Right ventricle myocardium inferior (tissue), 1 donor: ENCODE measurements at places on chromosomes 16 and 17.
A peak's percentile ranks its signal among the peaks of the same experiment; 100 is the strongest.

- DNase-seq: peak; percentile 65
These were observed 901 bp downstream of the CDYL2 start for GRCh38 chr16:80803339-80804055.

- no peak for DNase-seq
These were observed 36.4 kb upstream of the CDH15 start for GRCh38 chr16:89135166-89135565.

GRCh38 chr17:80414508-80414802 is 512 bp upstream of the ENDOV start:
- no peak for DNase-seq

- DNase-seq: no peak
These were observed 59.0 kb downstream of the PHKB start for GRCh38 chr16:47519996-47520679.

DNA sequence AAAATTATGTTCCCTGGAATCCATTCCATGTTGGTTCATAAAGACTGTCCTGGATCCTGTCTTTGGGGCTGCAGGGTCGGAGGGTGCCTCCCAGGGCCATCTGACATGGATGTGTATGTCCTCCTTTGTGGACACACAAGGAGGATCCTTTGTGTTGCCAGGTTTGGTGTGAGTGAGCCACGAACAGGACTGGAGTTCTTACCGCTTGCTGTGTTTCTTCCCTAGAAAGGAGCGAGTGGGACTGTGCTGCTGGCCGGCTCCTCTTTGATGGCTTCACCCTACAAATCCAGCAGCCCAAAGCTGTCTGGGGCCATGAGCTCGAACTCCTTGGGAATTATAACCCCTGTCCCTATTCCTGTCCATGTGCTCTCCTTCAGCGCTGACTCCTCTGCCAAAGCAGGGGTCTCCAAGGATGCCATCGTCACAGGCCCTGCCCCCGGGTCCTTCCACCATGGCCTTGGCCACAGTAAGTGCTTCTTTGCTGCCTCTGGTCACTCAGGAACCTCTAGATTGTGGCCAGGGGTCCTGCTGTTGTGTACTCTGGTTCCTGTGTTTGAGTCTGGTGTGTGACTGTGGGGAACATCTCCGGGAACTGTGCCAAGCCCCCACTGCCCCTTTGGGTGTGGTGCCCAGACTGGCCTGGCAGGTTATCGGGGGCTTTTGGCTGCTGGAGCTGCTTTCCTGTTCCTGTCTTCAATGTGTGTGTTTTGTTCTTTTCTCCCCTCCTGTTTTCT is 29.5 kb downstream of the UBN1 start:
- DNase-seq: no peak

DNA sequence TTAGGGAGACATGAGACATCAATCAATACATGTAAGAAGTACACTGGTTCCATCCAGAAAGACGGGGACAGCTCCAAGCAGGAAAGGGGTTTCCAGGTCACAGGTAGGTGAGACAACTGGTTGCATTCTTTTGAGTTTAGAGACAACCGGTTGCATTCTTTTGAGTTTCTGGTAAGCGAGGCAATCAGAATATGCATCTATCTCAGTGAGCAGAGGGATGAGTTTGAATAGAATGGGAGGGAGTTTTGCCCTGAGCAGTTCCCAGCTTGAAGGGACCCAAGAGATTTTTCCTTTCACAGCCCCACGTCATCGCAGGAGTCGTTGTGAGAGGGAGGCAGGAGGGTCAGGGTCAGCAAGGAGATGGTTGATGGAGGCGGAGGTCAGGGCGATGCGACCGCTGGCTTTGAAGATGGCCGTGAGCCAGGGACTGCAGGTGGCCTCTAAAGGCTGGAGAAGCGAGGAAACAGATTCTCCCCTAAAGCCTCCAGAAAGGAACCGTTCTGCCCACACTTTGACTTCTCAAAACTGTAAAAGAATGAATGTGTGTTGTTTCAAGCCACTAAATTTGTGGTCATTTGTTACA is 36.5 kb downstream of the IRF8 start:
- no peak for DNase-seq

DNA sequence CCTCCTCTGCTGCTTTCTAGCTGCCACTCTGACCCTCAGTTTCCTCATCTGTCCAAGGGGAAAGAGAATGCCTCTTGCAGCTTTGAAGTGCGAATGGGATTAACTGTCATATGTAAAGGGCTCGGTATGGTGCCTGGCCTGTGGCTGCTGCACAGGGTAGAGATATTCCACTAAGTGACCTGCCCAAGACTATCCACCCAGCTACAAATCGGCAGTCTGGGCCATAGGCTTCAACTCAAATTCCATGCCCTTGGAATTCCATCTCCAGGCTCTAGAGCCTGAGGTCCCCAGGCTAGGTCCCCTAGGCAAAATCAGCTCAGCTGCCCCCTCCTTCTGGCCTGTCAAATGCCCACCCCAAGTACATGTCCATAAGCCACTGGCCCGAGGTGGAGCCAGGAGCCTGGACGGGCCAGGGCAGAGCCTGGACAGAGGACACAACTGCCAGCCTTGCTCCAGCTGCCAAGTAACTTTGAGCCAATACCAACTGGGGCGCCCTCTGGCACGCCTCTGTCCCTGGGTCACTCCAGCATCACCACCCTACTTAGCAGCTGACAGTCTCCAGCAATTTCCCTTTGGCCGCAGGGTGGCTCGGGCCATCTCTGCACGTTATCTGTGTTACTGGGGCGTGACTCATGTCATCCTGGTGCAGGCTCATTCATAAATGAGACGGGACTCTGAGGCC is 57.2 kb downstream of the SDK2 start:
- DNase-seq: peak; percentile 64

DNA sequence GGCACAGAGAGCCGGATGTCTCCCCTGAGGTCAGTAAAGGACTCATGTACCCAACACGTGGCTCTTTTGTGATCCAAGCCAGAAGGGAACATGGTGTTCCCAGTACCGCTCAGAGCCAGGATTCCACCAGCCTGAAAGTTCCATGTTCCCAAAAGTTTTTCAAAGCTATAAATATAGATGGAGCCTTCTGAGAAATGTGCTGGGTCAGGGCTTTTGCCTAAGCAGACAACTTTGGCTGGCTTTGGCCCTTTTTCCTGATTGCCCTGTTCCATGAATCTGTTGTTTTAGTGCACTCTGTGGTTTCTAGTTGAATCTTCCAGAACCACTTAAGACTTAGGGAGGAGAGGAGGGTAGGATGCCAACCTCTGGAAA is 128.5 kb upstream of the HS3ST2 start:
- DNase-seq: no peak

- no peak for DNase-seq
These were observed 10.1 kb downstream of the NUDT7 start for GRCh38 chr16:77732241-77732946.

- peak; percentile 39 for DNase-seq
These were observed 363.3 kb downstream of the SEC14L1 start for GRCh38 chr17:77503916-77504651.

GRCh38 chr17:78484271-78485246 is 92.6 kb downstream of the DNAH17 start:
- no peak for DNase-seq

DNA sequence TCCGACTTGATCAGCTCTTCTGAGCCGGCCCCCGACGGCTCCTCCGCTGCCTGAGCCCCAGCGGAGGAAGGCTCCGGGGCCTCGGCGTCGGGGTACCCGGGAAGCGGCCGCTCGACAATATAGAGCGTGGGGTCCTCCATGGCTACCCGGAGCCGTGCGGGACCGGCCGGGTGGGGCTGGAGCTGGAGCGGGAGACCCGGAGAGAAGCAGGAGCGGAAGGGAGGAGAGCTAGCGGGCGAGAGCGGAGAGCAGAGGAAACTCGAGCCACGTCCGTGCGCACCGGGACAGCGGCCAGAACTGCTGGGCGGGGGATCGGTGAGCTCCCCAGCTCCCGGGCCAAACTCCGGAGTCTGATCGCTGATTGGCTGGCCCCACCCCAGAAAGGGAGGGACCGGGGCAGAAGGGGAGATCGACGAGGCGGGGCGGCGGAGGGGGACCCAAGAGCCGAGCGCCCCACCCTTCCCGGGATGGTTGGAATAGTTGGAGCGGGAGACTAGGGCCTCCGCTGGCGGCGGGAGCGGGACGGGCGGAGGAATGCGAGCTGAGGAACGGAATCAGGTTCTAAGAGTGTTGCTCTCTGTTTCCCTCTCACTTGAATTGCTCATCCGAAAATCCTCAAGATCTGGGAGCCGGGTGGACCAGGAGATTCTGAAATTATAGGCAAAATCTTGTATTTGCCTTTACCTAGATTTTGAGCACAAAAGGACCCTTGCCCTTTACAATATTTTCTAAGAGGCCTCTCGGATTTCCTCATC is at the start of gene CAVIN1:
Gene CAVIN1, minus strand, starts transcription at position 299 of the 755 bp plus-strand sequence. Its CDS starts 159 bp downstream, at position 140.
- DNase-seq: peak; percentile 99

DNA sequence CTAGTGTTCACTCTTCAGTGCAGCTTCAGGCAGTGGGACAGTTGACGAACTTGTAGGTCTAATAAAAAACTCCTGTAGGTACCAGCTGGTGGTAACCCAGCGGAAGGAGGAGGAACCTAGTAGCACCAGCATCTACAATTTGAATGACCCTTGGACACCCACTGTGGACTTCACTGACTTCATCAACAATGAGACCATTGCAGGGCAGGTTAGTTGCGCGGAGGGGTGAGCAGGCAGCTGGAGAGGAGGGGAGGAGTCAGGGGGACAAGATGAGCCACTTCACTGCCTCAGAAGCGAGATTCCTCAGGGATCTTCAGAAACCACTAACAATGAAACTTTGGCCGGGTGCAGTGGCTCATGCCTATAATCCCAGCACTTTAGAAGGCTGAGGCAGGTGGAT is 22.3 kb downstream of the AOC3 start:
- DNase-seq: no peak

DNA sequence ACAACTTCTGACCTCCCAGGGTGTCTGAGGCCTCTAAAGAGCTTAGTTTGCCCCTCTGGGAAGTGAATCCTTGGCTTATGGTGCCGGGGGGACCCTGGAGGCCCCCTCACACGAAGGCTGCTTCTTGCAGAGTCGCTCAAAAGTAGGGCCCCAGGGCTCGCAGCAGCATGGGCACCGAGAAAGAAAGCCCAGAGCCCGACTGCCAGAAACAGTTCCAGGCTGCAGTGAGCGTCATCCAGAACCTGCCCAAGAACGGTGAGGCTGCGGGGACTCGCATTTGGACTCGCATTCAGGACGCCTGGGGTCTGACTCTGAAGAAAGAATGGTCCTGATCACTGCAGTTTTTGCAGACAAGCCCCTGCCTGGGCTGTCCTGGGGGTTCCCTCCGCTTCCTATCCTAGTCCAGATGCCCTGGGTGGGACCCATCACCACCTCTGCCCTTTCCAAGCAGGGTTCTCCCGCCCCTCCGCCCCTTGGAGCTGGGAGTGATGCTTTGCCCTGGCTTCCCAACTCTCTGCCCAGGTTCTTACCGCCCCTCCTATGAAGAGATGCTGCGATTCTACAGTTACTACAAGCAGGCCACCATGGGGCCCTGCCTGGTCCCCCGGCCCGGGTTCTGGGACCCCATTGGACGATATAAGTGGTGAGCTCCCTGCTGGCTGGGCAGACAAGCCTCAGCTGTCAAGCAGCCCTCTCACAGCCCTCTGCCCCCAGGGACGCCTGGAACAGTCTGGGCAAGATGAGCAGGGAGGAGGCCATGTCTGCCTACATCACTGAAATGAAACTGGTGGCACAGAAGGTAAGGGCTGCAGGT is 698 bp downstream of the ACBD4 start:
- DNase-seq: no peak

- DNase-seq: no peak
These were observed 5.4 kb downstream of the RNF227 start for GRCh38 chr17:7910711-7911110.

DNA sequence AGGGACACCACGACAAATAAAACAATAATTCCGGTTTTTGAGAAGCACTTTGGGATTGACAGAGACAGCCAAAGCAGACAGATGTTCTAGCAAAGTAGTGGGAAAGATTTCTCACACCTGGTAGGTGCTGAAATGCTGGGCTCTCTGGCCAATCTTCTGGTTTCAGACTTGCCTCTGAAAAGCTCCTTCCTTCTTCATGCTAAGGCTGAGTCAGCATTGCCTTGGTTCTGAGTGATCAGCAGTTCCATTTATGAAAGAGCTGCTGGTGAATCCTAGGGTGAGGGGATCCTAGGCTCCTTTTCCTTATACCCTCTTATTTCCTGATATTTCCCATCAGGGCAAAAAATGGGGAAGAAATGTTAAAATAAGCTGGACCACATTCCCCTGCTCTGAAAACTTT is 268.7 kb upstream of the SALL1 start:
- no peak for DNase-seq

- no peak for DNase-seq
These were observed 104.4 kb downstream of the SSH2 start for GRCh38 chr17:29825604-29826003.

DNA sequence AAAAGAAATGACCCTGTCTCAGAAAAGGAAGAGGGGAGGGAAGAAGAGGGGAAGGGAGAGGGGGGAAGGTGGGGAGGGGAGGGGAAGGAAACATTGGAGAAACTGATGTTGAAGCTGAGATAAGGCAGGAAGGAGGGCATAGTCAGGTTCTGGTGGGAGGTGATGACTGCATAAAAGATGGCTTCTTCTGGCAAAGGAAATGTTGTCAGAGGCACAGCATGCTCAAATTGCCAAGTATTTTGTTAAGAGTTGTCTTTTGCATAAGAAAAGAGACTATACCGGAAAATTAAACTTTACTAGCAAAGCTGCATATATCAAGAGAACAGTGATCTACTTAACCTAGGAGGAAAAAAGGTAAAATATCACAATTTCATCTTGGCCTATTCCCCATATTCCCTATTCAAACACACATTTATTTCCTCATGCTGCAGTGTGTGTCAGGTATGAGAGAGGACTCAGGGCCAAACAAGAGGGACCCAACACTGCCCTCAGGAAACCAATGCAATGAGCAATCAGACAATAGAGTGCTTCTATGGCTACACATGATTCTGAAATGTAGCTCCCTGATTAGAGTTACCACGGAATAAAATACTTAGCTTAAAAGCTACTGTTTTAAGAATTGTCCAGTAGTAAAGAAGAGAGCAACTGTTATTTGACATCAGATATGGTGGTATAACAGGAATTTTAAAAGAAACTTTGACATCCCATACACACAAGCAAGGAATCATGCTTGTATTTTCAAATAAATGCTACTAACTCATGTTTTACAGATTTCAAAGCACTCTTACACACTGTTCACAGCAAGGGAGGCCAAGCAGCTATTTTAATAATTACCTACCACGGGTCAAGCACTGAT is 80.9 kb downstream of the PARN start:
- no peak for DNase-seq

- no peak for DNase-seq
These were observed 146.3 kb downstream of the SLC39A11 start for GRCh38 chr17:72946156-72946555.

- DNase-seq: no peak
These were observed 12.4 kb downstream of the TENT4B start for GRCh38 chr16:50165473-50165872.

DNA sequence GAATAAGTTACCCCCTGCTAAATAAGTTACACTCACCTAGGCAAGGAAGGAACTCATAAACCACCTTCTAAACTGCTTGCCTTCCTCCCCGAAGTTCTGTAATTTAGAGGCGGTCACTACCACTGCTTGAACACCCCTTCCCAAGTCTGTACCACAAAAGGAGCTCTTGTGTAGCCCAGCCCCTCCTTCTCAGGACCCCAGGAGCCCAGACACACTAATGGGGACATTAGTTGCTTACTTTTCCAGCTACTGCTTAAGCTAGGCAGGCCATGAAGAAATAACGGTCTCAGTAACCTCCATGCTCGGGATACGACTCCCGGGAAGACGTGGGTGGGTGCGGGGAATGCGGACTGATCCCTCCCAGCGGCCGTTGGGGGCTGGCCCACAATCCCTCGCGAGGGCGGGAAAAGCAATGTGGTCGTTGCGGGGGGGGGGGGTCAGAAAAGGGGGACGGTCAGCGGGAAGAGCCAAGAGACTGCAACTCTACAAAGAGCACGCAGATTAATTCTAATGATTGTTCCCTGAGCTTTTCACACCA is at the start of gene TEX14:
Gene TEX14, minus strand, starts transcription at position 345 of the 538 bp plus-strand sequence. CDS start 40,044 bp downstream, outside the sequence.
- DNase-seq: no peak
